ENCODE measurements at places on chromosomes 2 and 18.
A peak's percentile ranks its signal among the peaks of the same experiment; 100 is the strongest.

DNA sequence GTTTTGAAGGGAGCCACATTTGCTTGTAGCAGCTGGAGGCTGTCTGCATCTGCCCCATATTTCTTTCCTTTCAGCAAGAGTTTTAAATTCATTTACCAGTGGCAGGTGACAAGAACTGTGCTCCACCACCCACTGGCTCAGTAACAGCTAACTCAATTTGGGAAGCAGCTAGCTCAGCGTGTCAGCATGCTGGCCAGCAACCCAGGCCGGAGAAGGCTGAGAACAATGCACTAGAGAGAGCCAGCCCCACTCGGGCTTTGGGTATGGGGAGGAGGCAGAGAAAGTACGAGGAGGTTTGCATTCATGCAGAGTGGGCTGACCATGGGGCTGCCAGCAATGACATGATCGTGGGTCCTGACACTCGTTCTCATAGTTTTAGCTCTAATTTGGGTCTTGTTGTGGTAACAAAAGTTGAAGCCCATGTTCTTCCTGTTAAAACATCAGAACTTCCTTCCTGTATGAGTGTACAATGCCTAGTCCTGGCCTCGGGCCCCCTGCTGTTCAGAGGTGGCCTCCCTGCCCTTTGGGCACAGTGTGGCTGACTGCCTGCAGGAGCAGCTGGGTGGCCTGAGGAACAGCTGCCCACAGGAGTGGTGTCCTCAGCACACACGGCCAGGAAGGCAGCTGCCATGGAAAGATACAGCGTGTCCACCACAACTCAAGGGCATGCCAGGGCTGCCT, 23.0 kb downstream of the CDC42EP3 start:
- no peak for DNase-seq

DNA sequence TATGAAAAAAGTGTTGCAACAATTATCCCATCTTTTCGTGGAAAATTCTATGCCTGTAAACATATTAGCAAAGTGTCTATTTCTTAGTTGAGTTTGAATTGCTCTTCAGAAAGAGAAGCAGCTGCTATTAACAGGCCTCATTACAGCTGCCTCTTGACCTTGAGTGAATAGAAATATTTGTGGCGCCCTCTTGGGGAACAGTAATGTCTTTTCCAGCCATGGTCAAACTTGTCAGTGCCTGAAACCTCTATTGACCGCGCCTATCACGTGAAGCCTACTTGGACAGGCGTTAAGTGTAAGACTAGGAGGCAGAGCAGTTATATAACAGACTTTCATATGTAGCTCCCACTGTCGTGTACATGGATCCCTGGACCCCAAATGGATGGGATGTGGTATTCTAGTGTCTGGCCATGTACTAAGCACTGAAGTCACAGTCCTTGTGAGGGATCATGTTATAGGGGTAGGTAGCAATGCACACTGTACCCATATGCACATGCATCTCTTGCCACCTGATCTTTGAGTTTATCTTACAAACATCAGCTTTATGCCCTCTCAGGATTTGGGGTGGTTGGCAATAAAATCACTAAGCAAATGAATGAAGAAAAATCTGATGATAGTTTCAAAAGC, 245.0 kb downstream of the PTGR3 start:
- peak; percentile 20 for DNase-seq

DNA sequence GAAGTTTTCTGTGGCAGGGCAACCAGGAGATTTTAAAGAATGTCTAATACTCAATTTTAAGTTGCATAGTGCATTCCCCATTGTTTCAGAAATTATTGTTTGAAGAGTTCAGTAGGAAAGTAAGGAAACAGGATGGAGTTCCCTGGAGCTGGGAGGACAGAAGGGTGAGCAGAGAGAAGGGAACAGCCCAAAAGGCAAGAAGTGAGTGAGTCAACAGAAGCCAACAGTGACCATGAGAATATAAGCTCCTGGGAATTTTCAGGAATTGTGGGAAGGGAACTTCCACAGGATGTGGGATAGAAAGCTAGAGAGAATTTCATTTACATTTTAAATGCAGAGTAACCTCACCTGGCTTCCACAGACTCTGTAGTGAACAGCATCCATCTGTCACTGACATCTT, 268.1 kb upstream of the ATP5MC3 start:
- no peak for DNase-seq

DNA sequence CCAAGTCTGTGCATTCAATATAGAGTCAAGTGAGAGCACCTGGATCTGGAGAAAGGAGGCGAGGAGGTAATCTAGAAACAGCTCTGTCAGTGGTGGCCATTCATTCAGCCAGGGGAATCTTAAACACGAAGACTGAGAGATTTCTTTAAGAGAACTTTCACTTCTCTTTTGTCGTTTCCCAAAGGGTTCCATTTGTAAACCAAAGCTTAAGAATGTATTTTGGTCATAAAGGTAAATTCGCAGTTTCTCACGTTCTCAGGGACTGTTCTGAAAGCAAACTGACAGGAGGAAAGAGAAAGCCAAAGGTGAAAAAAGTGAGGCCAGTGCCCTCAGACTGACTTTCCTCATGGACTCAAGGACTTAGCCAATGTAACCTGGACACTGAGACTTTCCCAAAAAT, 513.5 kb downstream of the CMPK2 start:
- no peak for DNase-seq

DNA sequence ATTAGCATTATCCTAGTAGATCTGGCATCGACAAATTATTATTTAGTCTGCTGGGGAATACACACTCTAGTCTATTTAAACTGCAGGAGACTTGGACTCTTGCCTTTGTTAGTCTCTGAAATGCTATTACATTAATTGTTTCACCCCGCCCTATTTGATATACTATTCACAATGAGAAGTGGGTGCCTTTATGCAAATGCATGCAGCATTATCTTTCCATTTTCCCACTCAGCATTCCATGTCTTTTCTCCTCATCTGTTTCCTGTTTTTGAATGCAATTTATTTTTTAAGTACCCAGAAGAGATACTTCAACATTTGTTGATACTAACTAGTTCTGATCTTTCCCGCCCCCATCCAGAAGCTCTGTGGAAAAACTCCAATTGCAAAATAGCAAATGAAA, 395.3 kb upstream of the NXPH2 start:
- DNase-seq: no peak

DNA sequence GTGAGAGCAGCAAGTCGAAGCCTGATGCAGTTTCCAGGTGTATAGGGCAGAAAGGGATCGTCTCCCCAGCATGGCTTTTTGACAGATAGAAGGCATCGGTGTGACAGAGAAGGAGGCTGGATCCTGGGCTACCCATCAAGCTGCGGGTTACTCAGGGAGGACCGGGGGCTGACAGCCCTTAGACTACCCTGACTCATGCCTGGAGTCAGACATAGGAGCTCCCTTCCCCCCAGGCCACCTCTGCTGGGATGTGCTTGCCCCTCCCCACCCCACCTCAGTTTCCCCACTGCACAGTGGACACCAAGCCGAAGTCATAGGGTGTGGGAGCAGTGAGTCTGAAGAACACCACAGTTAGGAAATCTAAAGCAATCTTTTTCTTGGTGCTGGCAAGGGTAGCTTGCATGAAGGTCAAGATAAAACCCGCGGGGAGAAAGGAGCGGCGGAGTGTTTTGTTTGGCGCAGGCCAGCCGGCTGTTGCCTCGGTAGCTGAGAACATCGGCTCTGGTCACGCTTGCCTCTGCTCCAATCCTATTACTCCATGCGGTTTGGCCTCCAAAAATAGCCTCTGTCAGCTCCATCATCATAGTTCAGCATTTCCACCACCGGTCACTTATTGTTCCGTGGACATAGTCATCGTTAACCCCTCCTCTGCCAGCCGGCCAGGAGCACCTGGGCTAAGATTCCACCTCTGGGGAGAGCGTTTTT, 169.2 kb upstream of the GLI2 start:
- DNase-seq: no peak

DNA sequence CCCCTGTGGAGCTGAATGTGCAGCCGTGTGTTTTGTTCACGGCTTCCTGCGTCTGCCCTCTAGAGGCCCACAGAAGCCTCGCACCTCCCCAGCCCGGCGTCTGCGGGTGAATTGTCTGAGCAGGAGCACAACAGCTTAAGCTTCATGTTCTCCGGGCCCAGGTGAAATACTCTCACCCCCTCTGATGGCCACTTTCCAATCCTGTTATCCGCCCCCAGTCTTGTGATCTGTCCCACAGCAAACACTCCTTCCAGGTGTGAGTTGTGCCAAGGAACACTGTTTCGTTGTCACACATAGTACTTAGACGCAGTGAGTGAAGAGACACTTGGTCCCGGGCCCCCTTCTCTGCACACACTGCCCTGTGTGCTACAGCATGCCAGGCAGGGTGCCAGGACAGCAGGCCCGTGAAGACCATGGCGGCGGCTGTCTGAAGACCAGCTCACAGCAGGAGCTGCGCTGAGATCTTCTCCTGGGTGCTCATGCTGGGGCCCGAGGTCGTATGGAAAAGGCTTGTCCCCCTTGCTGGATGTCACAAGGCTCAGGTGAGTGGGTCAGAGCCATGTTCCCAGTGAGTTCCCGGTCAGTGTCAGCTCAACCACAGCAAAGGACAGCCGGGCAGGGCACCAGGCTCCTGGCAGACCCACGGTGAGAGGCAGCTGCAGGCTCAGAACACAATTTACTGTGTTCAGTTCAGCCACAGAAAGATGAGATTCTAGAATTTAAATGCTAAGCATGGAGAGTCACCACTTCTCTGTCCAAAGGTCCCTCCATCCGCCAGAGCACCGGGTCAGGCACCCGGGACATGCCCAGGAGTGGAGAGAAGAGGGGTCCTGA, 6.8 kb upstream of the PXDN start:
- no peak for DNase-seq

- DNase-seq: no peak
Measured at GRCh38 chr2:85401464-85401805, 8.7 kb downstream of the CAPG start.

DNA sequence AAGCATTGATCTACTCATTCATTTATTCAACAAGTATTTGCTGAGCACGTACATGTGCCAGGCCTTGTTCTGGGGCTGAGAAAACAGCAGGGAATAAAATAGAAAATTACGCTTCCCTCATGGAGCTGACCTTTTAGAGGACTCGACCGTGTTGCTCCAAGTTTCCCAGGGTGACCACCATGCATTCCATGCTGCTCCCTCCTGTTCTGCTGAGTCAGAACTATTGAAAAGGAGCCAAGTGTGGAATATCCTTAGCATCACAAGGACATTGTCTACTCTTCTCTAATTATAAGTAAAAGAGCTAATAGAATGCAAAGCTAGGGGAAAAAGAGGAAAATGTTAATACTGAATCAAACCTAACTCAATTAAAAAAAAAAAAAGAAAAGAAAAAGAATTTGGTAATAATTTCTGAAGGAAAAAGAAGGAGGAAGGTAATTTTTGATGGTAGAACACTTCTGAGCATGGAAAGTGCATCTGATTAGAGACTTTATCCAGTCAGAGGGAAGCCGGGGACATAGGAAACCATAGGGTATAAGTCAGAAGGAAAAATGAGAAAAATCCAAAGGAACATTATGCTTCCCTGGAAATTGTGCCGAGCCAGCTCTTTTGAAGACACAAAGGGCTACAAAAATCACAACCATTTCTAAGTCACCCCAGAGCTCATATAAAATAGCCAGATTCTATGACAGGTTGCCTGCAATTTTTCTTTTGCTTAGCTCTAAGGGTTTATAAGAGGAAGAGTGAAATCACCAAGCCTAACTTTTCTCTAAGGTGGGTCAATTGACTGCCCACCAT, 339.4 kb downstream of the RND3 start:
- no peak for DNase-seq

GRCh38 chr2:204669382-204669781, 124.1 kb downstream of the PARD3B start:
- no peak for DNase-seq
